Right ventricle myocardium inferior (tissue), 1 donor: ENCODE measurements at places on chromosomes 2 and 18. TPM values are rescaled to one million over a fixed set of nuclear protein-coding genes. Genes with fewer than 3 reads are reported as not detected.

Gene DRC1
- total RNA-seq: 0.30 TPM

- DNase-seq: no peak
Observed at GRCh38 chr2:9654452-9655100, 23.8 kb upstream of the YWHAQ start.

Gene WIPF1
- total RNA-seq: 19.4 TPM

DNA sequence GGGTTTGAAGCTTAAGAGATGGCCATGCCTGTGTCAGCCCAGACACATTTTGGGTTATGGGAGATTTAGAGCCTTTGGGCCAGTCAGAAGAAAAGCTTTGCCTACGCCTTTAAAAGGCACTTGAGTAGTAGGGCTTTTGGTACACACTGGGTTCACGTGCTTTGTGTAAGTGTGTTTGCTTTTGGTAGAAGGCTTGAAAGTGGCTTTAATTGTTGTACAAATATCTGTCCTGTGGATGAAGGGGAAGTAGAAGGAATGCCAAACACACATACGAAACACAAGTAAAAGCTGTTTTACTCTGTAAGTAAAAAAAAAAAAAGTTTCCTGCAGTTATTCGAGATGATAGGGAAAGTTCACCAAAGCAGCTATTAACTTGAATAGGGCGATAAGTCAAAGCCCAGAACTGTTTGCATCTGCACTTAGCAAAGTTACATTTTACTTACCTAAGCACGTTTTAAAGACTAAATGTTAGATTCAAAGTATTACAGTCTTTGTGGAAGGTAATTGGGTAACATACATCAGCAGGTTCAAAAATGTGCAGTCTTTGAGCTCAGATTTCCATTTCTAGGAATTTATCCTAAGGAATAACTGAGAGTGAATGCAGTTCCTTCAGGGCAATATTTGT lies 75.4 kb downstream of the STK25 start:
- no peak for DNase-seq

DNA sequence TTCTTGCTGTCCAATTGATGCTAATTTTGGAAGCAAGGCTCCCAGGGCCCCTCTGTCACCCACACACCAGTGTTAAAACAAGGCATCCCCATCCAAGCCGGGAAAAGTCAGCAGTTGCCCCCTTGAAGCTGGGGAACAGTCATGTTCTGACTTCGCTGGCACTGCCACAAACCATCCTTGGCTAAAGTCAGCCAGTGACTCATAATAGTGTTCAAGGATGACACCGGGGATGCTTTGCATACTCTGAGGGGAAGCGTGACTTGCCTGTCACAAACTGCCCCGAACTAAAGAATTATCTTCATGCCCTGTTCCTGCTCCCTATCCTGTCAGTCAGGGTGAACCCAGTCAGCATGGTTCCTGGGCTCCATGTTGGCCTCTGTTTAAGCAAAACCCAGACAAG lies 37.0 kb downstream of the TGFA start:
- DNase-seq: no peak

Gene ARHGEF33
- 0.62 TPM for total RNA-seq

DNA sequence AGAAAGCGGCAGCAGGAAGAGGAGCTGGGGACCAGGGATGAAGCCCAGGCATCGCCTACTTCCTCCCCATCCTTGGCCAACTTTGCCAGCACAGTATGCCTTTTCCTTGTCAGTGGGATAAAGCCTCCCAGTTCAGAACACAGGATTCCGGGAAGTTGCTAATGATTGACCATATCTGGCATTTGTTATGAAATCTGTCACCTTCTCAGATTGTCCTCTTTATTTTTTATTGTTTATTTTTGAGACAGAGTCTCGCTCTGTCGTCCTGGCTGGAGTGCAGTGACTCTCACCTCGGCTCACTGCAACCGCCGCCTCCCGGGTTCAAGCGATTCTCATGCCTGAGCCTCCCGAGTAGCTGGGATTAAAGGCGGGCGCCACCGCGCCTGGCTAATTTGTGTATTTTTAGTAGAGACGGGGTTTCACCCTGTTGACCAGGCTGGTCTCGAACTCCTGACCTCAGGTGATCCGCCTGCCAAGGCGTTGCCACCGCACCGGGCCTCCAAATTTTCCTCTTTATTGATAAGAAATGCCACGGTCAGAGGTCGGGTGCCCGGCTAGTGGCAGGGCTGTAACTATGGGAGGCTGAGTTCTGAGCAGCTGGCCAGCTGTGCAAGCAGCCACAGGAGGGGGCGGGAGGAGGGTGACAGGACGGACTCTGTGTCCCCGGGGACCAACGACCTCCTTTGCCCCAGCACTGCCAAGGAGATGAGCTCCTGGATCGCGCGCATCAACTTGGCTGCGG lies 24.4 kb downstream of the PSD4 start:
- no peak for DNase-seq

GRCh38 chr2:83561592-83561991 lies 897.5 kb downstream of the SUCLG1 start:
- DNase-seq: no peak

- DNase-seq: no peak
Observed at GRCh38 chr18:9542924-9543323, 67.6 kb downstream of the RALBP1 start.

DNA sequence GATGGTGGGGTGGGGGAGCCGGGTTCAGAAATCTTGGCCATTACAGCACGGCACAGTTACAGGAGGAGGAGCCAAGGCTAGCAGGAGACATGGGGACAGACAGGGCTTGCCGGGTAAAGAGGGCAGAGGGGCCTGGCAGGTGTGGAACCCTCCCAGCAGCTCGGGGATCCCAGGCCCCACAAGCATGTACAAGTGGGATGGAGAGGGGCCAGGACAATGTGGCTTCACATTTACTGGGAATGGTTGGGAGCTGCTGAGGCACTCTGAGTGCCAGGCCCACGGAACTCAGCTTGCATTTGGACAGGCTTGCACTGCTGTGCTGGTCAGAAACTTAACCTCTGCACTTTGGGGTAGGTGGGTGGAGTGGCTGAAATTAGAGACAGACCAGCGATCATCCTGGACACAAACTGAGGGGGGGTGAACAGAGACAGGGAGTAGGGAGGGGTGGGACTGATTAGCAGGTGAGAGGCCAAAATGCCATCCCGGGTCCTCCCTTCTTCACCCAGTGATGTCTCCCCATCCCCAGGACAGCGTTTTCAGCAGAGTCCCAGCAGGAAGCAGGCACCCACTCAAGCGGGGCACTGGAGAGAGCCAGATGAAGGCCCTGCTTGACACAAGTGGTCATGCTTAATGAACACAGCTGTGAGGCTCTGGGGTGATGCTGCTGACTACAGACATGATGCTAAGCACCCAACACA lies 9.6 kb downstream of the PER2 start:
- peak; percentile 61 for DNase-seq

DNA sequence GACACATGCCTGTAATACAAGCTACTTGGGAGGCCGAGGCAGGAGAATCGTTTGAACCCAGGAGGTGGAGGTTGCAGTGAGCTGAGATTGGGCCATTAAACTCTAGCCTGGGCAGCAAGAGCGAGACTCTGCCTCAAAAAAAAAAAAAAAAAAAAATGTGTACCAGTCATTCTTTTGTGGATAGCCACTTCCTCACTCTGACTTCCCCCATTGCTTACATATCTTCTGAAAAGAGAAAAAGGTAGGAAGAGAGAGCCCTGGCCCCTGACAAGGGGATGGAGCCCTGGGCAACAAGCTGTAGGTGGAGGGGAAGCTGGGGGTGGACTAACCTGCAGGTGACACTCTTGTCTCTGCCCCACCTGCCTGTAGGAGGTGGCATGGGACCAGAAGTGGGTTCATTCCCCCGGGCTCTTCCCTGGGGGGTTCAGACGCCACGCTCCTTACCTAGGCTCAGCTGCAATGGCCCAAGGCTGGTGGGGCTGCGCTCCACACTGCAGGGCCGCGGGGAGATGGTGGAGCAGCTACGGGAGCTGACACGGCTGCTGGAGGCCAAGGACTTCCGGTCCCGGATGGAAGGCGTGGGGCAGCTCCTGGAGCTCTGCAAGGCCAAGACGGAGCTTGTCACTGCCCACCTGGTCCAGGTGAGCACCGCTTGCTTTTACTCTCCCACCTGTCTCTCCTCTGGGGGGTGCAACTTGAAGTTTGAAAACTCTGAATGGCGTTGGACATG lies 39.1 kb downstream of the PCARE start:
- DNase-seq: no peak

Gene NEUROD1
- total RNA-seq: not detected

DNA sequence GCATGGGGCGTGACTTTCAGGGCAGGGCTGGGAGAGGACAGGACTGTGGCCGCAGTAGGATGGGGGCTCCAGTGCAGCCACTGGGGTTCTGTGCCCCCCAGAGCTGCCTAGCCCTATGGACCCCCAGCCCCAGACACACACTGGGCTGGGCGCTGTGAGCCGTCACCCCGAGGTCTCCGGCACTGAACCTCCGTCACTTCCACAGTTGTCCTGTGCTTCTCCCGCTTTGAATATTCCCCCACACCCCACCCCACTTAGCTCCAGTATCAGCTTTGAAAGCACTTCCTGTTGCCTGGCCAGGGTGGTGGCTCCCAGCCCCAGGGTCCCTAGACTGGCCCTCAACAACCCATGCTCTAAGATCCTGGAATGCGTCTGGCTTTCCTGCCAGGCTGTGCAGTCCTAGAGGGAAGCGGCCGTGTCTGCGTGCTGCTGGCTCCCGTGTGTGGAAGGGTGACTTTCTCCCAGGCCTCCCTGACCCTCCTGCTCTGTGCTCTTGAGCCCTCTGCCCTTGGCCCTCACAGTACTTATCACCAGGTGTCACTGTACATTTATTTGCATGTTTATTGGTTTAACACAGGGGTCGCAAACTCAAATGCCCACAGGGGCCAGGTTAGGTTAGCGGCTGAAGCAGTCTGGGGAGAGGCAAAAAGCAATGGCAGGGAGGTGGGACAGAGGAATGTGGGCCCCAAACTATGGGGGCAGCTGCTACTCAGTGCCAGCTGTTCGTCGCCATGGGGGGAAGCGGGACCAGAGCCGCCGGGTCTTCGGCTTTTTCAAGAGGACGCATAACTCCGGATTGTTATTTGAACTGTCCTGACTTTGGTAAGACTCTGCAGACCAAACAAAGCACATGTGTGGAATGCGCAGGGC lies 9.9 kb downstream of the OBSL1 start:
- DNase-seq: peak; percentile 55

- no peak for DNase-seq
Observed at GRCh38 chr2:63488118-63488713, 100.1 kb downstream of the WDPCP start.

- DNase-seq: no peak
Observed at GRCh38 chr2:217685255-217685605, 317.6 kb downstream of the TNS1 start.

DNA sequence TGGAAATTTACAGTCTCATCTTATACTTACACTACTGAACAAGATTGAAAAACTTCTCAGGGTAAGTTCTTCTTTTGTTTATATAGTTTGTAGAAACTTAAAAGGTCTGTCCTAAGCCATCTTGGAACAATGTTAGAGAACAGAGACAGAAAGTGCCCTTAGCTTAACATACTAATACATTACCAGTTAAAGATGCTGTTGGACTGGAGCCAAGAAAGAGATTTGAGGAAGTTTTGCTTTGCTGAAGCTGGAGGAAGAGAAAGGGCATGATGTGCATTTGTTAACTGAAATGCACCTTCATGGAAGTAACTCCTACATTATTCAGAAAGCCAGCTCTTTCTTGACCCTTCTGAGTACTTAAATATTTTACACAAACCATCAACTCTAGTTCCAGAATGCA lies 66.5 kb upstream of the TNFRSF11A start:
- DNase-seq: no peak

Gene KIAA2012
- not detected for total RNA-seq

DNA sequence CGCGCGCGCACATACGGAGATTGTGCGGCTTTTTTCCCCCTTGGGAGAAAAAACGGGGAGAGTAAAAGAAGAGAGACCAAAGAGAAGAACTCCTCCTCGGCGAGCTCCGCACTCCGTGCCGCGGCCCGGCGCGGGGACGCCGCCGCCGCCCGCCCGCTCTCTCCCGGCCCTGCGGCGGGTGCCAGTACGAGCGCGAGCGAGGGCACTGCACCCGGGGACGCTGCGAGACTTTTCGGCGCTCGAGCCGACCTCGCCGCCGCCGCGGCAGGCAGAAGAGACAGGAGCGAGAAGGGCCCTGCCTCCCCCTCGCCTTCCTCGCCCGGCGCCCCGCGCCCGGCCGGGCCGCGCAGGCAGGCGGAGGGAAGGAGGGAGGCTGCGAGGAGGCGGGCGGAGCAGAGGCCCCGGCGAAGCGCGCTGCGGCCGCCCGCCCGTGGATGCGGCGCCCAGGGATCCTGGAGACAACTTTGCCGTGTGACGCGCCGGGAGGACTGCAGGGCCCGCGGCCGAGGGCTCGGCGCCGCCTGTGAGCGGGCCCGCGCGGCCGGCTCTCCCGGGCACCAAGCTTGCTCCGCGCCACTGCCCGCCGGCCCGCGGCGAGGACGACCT lies 857 bp upstream of the INHBB start:
- peak; percentile 71 for DNase-seq

DNA sequence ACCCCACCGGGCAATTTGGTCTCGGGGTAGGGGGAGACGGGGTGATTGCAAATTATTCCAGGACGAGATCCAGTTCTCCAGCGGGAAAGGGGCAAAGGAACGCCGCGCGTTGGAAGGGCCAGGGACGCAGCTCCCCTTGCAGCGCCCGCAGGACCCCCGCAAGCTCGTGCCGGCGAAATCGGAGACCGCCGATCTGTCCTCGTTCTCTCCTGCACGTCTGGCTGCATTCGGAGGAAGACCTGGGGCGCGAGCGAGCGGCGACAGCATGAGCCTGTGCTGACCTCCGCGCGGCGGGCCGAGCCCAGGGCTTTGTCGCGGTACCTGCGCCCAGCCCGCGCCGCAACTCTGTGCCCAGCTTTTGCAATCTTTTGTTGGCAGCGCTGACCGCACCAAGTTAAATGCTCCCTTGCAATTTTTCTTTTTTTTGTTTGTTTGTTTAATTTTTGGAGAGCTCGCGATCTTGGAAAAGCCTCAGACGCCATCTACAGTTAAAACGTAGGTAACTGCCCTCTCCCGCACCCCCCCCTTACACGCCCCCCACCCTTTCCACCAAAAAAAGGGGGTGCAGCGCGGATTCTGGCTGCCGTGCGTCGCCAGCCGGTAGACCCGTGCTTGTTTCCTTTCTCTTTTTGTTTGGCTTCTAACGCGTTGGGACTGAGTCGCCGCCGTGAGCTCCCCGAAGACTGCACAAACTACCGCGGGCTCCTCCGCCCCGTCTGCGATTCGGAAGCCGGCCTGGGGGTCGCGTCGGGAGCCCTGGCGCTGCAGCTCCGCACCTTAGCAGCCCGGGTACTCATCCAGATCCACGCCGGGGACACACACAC lies 667 bp downstream of the TRIB2 start:
- DNase-seq: peak; percentile 79

Gene ITPRIPL1
- 1.4 TPM for total RNA-seq

Gene GPR55
- not detected for total RNA-seq

GRCh38 chr2:191811807-191812602 lies 34.9 kb downstream of the CAVIN2 start:
- no peak for DNase-seq

GRCh38 chr2:170922634-170923494 lies 6.2 kb upstream of the GORASP2 start:
- DNase-seq: no peak

Gene GKN2
- not detected for total RNA-seq
